RPMI7951 (cell line): ENCODE measurements at places on chromosomes 2 and 18. TPM values are rescaled to one million over a fixed set of nuclear protein-coding genes. Genes with fewer than 3 reads are reported as not detected.

DNA sequence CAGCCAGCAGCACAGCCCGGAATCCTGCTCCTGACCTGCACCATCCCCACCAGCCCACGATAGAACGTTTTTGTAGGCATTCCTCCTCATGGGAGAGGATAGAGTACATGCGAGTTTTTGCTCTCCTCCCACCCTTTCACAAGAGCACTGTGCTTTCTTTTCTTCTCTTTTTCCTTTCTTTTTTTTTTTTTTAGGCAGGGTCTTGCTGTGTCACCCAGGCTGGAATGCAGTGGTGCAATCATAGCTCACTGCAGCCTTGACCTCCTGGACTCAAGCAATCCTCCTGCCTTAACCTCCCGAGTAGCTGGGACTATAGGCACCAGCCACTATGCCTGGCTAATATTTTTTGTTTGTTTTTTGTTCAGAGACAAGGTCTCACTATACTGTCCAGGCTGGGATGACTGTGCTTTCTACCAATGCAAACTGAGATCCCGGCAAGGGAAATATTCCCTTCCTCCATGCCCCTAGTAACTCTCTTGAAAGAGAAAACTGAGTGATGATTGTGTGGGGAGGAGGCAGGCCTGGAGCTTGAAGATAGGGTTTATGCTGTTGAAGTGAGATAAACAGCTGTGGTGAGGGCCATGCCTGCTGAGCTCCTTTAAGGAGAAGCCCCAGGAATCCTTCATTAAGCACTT is 82.6 kb upstream of the TXNDC2 start:
- DNase-seq = no peak

DNA sequence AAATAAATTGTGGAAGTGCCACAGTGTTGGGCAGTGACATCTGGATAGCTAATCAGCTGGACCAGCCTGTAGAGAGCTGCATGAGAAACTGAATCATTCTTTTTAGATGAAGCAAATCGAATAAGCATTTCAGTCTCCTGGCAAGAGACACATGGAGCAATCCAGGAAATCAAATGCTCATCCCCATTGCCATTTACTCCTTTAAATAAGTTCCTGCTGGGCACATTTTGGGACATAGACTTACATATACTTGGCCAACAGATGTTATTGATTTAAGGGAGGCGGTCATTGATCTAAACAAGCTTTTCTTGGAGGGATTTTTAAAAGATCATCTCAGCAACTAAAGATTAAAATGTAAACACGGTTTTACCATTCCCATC is 307.1 kb downstream of the STK39 start:
- no peak for DNase-seq

DNA sequence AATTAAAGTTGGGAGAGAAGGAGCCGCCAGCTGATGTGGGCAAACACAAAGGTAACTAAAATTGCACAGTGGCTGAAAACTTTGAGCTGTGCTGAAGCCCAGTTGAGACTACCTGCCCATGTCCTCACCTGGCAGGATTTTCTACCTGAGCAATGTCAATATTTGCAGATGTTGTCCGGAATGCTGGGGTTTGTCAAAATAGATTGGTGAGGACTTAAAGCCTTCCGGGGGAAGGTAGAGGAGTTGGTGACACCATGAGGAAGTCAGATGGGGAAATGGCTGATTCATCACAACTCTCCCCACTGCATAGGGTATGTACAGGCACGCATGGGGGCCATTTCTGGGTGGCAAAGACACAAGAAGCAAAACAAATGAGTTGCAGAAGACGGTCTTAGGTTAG is 114.9 kb downstream of the ALK start:
- DNase-seq = no peak

DNA sequence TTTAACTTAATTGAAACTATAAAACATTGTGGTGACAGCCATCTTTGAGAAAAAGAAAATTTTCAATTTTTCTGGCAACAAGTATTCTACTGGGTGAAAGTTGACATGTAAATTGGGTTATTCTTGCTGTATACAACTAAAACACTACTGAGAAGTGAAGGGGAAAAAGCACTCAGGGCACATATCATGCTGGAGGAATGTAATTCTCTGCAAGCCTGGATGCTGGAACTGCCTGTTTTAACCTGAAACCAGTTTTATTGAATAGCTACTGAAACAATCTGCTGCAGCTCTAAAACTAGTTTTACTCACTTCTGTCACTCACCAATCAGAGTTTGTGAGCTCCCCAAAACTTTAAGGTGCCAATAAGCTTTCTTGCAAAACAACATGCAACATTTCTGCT is 1136.0 kb downstream of the LRP1B start:
- DNase-seq = no peak

TEX44 gene
- total RNA-seq = not detected in 2 replicates

DNA sequence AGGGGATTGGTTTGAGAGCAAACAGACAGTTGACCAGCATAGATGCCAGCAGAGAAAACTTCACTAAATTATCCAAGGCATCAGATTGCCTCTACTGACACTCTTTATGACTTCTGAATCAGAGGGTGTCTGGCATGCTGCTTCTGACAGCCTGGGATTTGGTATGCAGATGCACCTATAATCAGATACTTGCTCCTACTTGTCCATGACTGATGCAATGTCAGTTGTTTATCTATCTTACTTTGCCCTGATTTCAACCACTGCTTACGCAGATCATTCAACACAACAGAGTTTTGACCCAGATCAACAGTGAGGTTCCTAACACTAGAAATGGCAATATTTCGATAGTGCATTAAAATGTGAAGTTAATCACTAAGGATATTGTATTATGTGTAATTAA is 22.6 kb upstream of the CALCRL start:
- DNase-seq = no peak

- DNase-seq = peak; percentile 66
These were observed 13.4 kb downstream of the CNOT9 start for GRCh38 chr2:218582076-218582475.

- no peak for DNase-seq
These were observed 55.5 kb upstream of the SLC8A1 start for GRCh38 chr2:40507432-40507831.

GRCh38 chr2:205678541-205679142 is 3.7 kb upstream of the NRP2 start:
- DNase-seq = no peak

DNA sequence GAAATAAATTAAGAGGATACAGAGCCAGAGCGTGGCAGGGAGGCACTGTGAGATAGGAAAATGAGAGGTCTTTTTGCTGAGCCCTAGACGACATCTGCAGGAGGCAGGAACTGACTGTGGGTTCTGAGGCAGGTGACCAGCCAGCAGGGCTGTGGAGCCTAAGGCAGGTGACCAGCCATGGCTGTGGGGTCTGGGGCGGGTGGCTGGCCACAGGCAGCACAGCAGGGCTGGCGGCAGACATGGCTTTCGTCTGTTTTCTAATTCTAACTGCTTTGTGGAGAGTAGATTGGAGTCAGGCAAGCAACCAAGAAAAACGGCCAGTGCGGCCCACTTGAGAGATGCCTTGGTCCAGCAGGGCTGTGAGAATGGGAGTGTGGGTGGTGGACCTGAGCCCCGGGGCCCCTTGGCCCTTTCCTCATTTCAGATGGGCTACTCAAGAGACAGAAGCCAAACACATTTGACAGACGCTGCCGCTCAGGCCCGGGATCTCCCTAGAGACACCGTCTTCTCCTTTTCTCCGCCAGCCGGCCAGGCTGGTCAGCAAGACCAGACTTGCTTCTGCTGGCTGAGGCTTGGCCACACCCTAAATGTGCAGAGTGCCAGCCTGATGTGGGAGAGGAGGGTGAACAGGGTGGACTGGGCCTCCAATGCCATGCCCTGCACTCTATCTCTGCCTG is 19.7 kb upstream of the GNAL start:
- no peak for DNase-seq

TMEM37 gene
- not detected in 2 replicates for total RNA-seq

DNA sequence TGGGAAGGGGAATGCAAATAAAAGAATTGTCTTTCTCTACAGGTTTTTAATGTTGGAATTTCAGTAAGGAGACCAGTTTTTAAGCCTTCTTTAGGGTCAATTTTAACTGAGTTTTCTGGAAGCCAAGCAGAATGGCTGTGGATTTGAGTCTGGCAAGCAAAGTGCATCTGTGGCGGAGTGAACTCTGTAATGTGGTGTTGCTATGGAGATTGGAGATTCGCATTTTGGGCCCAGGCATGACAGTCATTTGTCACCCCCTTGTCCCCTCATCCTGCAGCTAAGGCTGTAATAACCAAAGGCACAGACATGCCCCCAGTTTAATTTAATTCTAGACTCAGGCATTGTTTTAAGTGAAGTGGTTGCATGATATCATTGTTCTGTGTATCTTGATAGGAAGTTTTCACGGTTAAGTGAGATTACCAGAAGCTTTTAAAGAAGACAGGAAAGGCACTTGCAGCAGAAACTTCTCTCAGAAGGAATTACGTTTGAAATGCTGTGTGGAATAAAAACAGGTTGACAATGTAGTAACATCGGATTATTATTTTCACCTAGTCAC is 30.6 kb downstream of the ARMC9 start:
- DNase-seq = no peak

- peak; percentile 29 for DNase-seq
These were observed 11.0 kb downstream of the RAB11FIP5 start for GRCh38 chr2:73101626-73102256.

IL36A gene
- not detected in 2 replicates for total RNA-seq

DNA sequence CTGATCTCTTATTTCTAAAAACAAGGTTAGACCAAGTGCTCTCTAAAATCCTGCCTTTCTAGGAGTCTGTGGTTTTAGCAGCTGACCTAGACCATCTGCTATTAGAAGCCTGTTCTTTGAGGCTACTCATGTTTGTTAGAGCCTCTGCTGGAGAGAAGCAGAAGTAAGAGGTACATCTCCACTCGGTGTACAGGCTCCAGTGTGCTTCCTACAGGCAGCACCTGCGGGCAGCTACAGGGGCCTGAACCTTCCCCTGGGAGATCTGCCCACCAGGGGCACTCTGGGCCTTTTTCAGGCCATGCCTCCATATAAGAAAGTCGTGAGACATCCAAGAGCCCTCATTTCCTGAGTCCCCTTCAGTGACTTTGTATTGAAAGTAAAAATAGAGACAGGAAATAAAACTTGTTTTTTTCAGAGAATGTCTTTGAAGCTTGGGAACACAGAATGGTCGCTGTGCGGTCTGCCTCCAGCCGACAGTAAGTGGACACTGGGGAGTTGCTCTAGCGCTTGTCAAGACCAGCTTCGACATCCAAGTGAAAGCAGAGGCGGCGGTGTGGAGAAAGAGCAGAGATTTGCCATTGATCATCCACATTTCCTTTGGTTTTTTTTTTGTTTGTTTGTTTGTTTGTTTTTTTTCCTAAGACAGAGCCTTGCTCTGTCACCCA is 31.7 kb downstream of the ONECUT2 start:
- DNase-seq = no peak

DNA sequence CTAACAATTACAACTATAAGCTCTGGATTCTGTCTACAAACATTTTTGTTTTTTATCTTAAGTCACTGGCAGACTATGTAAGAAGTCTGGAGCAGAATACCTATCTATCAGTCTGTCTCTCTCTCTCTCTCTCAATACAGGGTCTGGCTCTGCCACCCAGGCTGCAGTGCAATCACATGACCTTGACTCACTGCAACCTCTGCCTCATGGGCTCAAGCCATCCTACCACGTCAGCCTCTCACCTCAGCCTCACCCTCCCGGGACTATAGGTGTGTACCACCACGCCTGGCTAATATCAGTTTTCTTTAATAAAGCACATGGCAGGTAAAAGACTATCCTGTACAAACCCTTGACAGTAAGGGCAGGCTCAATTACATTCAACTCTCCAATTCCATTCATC is 96.9 kb downstream of the OSBPL1A start:
- no peak for DNase-seq

GRCh38 chr2:211623096-211623495 is 915.5 kb downstream of the ERBB4 start:
- no peak for DNase-seq

USP40 gene
- total RNA-seq = 26.0 and 30.8 TPM in 2 replicates

PLGLB2 gene
- total RNA-seq = 0.60 and 1.2 TPM in 2 replicates

- no peak for DNase-seq
These were observed 24.0 kb downstream of the TGFA start for GRCh38 chr2:70529610-70530009.
